Germinal center (tissue), 1 donor: ENCODE measurements at places on chromosomes 2 and 18.

- no peak for DNase-seq
These were observed 167.1 kb upstream of the TRIB2 start for GRCh38 chr2:12549641-12550040.

DNA sequence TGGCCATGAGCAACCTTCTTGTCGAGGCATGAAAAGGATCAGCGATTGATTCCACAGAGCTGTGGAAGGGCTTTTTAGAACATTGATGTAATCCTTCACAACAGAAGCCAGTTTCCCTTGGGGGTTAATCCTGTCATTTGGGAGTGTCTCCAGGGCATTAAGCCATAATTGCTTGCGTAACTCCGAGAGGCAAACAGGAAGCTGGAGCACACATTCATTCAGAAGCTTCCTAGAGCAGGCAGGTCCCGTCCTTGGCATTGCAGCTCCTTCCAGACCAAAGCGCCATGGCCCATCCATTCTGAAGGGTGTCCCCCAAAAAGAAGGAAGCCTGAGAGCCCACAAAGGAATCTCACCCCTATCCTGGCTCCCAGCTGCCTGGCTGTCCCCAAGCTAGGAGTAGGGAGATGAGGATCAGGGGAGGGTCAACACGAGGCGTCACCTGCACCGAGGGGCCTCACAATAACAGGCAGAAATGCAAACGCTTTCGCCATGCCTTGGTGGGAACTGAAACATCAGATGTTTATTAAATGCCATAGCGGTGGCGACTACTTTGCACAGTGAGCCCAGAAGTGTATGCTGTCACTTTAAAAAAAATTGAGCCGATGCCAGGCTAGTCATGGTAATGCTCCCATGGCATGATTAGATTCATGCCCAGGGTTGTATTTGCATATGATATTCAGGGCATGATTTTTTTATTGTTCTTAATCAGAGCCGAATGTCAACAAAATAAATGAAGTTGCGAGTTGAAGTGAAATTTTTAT lies 339.4 kb downstream of the BCL11A start:
- DNase-seq, result no peak

GRCh38 chr2:60570251-60570650 lies 16.8 kb upstream of the BCL11A start:
- no peak for DNase-seq

DNA sequence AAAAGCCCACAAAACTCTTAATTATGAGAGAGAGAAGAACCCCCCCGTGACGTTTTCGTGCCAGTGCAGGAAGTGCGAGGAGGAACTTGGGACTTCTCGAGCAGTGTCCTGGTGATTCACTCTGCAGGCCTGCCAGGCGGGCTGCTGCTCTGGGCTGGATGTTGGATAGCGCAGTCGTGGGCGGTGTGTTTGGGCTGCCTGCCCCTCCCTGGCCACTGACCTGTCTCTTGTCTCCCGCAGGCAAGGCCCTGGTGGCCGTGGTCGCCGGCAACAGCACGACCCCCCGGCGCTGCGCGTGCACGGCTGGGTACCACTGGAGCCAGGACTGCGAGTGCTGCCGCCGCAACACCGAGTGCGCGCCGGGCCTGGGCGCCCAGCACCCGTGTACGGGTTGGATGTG lies 29.0 kb downstream of the TNFRSF11A start:
- no peak for DNase-seq

- no peak for DNase-seq
These were observed 99.9 kb upstream of the NRP2 start for GRCh38 chr2:205582366-205582765.

- DNase-seq, result peak; percentile 8
These were observed 807 bp downstream of the GAREM1 start for GRCh38 chr18:32469691-32470459.

GRCh38 chr18:10732990-10733389 lies 207.2 kb downstream of the NAPG start:
- DNase-seq, result no peak

- DNase-seq, result no peak
These were observed 128.7 kb downstream of the LYPD6B start for GRCh38 chr2:149167001-149167780.

DNA sequence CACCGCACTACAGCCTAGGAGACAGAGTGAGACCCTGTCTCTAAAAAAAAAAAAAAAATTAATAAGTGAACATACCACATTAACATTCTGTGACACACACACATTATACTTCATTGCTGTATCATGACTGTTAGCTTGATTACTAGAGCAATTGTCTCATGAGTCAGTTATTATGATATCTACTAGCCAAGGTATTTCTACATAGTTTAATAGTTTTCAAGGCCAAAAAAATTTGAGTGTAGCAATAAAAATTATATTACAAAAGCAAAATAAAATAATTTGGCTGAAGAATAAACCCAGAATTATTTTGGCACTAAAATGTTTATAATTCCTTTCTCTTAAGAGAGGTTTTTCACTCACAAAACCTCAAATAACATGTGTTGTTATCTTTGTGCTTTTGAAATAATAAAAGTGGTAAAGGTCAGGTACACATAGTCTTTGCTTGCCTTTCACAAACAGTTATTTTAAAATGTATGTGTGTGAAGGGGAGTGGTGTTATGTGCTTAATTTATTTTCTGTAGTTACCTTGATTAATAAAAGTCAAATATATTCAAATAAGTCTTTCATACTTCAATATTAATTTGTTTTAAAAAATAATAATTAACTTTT lies 136.9 kb upstream of the SPOPL start:
- DNase-seq, result no peak

DNA sequence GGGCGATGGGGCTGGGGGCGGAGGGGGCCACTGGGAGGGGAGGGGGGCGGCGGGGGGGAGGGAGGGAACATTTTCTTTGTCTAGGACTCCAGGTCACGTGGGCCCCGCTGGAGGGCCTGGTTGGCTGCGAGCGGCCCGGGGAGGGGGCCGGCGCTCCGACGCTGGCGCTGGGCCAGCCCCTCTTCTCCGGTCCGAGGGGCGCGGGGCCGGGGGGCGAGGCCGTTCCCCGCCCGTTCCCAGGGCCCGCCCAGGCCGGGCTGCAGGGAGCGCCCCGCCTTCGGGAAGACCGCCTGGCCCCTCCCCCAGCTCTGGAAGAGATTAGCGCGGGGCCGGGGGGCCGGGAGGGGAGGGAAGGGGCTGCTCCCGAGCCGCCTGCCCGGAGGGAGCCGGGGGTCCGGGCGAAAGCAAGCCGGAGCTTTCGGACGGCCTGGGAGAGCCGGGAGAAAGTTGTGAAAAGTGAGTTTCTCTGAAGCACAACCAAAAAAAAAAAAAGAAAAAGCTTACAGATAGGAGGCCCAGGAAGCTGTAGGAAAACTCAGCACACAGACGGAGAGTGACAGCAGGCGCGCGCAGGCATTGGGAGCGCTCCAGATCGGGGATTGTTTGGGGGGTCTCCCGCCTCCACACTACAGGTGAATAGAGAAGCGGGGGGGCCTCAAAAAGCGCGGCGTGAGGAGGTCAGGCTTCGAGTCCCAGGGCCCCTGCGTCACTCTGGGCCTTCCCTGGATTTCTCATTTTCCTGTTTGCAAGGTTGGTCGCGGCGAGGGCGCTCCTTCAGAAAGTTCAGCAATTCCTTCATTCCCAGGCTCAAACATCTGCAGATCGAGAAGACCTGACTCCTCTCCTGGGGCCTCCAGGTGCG lies 84.1 kb upstream of the POMC start:
- peak; percentile 70 for DNase-seq

- DNase-seq, result peak; percentile 32
These were observed 7.6 kb upstream of the MSTN start for GRCh38 chr2:190069936-190070696.

- no peak for DNase-seq
These were observed 107.4 kb downstream of the OSBPL6 start for GRCh38 chr2:178301649-178302238.

DNA sequence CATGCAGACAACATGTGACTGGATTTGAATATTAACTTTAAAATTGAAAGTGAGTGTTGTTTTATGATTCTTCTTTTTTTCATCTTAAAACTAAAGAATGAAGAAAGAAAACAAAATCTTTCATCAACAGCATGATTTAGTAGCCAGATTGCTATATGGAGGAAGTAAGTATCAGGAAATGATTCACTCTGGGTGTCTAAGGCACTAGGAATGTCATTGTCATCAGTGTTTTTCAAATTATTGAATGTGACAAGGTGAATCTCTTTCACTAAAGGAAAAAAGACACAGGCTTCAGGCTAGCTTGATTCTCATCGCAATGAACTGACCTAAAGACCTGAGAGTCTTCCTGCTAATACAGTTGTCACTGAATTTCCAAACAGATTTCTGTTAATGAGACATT lies 430.1 kb downstream of the FBXO15 start:
- no peak for DNase-seq

DNA sequence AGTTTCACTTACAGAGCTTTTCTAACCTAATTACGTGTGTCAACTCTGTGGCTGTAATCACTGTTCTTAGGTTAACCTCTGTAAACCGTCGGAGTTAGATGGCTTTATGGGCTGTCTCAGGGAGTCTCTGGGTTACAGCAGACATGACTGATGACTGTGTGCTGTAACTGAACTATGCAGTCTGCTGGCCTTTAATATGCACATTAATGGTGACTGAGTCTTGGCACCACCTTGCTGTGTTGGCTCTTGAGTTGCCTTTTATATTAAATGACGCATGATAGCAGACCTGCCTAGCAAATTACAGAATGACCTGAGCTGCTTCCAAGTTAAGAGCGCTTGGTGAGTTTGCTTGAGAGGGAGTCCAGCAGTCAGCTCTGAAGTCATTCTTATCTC lies 90.1 kb downstream of the ACKR3 start:
- DNase-seq, result no peak

DNA sequence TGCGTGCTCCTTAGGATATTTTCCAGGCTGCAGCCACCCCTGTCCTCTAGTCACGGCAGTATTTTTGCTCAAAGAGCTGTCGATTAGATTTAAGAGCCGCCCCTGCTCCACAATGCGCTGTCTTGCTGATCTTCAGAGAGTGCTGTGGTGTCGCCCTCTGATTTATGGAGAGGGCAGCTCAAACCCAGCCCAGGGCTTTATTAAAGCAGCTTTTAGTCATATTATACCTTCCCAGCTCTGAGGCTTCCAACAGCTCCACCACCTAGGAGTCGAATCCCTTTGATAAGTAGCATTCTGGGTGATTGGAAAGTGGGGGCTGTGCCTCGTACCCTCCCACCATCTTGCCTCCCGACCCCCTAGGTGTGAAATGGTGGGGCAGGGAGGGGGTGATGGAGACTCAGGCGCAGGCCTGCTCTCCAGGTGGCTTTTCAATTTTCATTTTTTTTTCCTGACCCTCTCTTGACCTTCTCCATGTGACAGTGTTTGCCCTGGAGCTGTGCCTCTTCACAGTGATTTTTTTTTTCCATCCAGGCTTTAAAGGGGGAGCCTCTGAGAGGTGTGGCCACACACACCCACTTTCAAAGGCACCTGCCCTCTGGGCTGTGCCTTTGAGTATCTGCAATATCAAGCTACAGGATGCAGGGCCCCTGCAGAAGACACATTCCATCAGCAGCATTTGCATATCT lies 53.1 kb upstream of the NRP2 start:
- DNase-seq, result no peak

GRCh38 chr18:79583426-79583825 lies 96.2 kb upstream of the CTDP1 start:
- no peak for DNase-seq

- DNase-seq, result no peak
These were observed 2126.9 kb upstream of the CELF4 start for GRCh38 chr18:39692367-39693015.

DNA sequence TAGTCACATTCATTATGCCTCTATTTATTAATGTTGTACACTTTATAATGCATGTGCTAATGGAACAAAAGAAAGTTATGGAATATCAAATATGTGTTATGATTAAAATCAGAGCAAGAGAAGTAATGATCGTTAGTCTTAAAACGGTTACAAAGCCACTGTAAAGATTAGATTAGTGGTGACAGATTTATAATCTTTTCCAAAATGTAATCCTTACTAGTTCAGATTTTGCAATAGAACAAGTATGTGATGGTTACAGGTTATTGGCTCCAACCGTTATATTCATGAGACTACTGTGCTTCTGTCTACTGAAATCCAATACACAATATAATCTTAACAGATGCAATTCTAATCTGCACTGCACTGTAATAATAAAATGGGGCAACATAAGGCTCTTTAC lies 180.6 kb downstream of the ZNF521 start:
- DNase-seq, result no peak

DNA sequence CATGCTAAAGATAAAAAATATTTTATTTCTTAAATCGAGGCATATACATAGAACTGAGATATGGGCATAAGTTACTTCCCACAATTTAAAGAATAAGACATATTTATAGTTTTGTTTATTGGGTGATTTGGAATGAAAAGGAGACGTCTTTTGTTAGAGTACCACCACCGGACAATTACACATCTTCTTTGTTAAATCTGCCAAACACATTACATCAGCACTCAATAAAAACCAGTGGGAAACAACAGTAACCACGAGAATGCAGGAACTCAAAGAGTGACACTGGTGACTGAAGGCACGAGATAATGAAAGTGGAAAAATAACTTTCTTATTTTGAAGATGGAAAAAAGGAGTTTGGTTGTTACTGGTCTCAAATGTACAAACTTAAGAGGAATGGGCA lies 92.6 kb upstream of the TFCP2L1 start:
- no peak for DNase-seq

GRCh38 chr18:62660691-62661090 lies 54.6 kb upstream of the PHLPP1 start:
- no peak for DNase-seq

GRCh38 chr2:19669559-19669958 lies 232.2 kb downstream of the TTC32 start:
- no peak for DNase-seq

DNA sequence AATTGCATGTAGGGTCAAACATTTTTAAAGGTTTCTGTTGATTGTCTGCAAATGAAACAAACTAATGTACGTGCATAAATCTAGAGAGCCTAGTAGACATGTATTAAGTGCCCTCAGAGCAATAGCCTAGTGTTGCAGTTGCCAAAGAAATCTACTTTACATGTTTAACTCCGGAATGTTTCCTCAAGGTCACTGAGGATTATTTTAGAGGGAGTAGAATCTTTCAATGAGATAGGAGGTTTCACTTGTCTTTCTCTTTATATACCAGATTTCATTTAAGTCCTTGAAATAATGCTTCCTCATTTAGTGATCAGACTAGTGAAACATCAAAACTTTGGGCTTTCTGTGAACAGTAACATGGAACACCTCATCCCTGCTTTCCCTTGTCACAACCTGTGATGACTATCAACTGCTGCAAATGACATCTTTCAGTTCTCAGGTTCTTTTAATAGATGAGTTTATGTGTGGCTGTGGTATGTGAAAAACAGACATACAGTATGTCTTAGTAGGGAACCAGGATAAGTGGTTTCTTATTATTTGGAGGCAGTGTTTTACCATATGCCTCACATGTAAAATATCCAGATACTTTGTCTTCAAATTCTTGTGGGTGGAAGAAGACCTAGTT lies 5.5 kb downstream of the UBE2E3 start:
- no peak for DNase-seq

DNA sequence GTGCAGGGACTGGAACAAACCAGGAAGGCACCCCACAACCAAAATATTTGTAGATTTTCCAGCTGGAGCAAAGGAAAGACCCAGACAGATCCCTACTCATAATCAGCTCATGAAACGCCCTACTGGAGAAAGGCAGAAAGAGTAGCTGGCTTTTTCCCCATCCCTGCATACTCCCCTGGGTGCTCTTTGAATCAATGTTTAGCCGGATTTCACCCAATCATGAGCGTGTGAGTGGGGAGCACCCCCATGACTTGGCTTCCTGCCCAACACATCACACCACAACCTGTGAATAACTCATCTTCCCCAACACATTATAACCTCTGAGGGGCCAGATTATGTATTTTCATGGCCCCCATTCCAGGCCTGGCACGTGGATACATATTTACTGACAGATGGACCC lies 35.1 kb upstream of the SLC14A1 start:
- DNase-seq, result peak; percentile 22

- no peak for DNase-seq
These were observed 106.5 kb downstream of the SEPTIN10 start for GRCh38 chr2:109507217-109507616.
